ENCODE measurements at places on chromosomes 2 and 18.

- DNase-seq = no peak
These were observed 50.8 kb upstream of the RASGRP3 start for GRCh38 chr2:33425586-33426031.

GRCh38 chr18:64202210-64202836, 53.4 kb upstream of the LINC00305 start:
- DNase-seq = no peak

DNA sequence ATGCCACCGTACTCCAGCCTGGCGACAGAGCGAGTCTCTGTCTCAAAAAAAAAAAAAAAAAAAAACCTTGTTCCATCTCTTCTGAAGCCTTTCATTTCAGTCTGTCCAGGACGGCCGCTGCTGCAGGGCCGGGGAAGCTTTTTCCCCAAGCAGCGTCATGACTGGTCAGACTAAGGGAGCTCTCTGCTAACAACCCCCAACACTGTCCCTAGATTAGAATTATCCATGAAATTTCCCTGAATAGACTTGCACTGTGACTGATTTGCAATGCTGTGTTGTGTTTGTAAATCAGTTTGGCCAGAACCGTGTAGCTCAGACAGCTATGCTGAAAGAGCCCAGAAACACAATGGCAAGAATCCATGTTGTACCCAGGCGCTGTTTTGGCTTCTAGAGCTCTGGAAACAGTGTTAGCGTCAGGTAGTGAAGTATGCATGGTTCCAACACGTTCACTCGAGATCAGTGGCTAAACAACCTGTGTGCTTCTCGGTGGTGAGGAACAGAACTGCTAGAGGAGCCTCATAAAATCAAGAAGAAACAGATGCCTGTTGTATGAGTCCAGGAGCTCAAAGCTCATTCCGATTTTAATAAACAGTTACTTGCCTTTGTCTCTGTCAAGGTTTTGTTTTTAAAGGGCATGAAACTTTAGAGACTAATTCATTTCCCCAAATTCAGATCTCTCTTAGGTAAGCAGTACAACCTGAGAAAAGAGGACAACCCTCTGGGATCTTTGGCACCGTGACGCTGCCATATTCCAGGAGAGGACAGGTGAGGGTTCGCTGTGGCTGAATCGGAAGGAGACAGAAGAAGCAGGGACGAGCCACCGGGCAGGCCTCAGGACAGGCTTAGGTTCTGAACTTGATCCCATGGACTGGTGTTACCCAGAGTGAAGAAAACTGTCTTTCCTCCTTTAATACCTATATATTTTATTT, 43.5 kb downstream of the GORASP2 start:
- no peak for DNase-seq

DNA sequence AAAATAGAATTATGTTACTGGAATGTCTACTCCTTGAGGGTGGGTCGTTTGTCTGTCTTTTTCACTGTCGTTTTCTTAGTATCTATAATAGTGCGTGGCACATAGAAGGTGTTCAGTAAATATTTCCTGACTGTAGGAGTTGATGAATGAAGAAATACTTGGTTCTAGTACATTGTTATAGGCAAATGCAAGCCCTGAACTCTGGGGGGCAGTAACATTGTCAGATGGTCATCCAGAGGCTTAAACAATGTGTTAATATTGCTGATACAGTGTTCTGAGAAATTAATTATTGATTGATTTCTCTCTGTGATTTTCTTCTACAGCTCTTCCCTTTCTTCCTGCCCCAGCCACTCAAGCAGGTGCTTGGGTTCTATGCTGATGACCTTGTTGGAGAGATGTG, 24.4 kb upstream of the THOC1 start:
- DNase-seq = no peak

- peak; percentile 57 for DNase-seq
These were observed 13.1 kb downstream of the DAW1 start for GRCh38 chr2:227884511-227884947.

GRCh38 chr2:217274578-217274977, 414.7 kb upstream of the TNP1 start:
- DNase-seq = no peak

- DNase-seq = no peak
These were observed at the start of gene GPR45 for GRCh38 chr2:105241443-105241842. Gene GPR45, plus strand, starts transcription at chr2:105241743. Its CDS starts 116 bp downstream, at chr2:105241859.

DNA sequence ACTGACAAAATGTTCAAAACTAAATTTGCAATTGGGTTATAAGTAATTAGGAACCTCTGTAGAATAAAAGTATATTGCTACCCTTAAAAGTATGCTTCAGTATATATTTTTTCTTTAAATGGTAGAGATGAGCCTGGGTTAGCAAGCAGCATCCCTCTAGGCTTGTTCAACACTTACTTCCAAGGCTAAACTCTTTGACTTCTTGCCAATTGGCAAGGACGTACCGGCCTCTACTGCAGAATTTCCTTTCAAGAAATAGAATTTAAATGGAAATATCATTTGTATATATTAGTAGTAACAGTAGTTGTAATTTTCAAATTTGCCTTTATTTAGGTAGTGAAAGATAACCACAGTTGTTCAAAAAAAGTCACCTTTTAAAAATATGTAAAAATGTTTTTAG, 105.1 kb upstream of the SLC38A11 start:
- DNase-seq = no peak

- DNase-seq = peak; percentile 16
These were observed 31.4 kb upstream of the CHN1 start for GRCh38 chr2:175036582-175037018.

- DNase-seq = no peak
These were observed 21.0 kb upstream of the MCFD2 start for GRCh38 chr2:46936566-46936965.

DNA sequence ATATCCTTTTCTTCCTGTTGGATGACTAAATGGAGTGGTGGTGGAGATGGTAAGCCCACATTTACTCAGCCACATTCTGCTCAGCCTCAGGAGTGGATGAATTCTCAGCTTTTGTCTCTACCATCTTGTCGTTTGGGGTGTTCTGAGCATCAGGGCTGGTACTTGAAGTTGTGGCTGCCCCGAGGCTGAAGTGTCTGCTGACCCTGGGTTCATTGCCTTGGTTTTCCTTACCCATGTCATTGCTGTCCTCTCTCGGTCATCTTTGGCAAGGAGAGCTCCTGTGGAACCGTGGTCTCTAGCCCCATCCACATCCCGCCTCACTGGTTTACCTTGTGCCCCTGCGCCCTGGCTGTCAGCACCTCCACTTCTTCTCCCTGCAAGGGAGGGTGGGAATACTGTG, 71.9 kb downstream of the GPR39 start:
- DNase-seq = no peak

GRCh38 chr18:42850174-42851083, 265.1 kb downstream of the RIT2 start:
- no peak for DNase-seq

DNA sequence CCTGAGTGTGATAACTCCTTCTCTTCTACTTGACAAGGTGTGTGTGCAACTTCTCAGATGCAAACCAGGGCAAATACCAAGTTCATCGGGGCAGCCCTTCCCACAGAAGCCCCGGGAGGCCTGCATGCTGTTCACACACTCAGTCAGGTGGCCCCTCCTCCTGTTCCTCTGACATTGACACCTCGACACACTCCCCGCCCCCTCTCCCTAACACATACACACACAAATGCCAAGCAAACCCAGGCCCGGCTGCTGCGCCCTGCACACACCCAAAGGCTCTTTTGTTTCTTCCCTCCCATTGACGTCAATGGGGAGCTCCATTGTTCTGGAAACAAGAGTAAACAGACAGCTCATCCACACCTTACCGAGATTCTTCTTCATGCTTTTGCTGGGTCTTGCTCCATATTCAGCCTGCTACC, 1.7 kb upstream of the PER2 start:
- DNase-seq = no peak

- DNase-seq = no peak
These were observed 138.9 kb downstream of the LTBP1 start for GRCh38 chr2:33085646-33086045.

DNA sequence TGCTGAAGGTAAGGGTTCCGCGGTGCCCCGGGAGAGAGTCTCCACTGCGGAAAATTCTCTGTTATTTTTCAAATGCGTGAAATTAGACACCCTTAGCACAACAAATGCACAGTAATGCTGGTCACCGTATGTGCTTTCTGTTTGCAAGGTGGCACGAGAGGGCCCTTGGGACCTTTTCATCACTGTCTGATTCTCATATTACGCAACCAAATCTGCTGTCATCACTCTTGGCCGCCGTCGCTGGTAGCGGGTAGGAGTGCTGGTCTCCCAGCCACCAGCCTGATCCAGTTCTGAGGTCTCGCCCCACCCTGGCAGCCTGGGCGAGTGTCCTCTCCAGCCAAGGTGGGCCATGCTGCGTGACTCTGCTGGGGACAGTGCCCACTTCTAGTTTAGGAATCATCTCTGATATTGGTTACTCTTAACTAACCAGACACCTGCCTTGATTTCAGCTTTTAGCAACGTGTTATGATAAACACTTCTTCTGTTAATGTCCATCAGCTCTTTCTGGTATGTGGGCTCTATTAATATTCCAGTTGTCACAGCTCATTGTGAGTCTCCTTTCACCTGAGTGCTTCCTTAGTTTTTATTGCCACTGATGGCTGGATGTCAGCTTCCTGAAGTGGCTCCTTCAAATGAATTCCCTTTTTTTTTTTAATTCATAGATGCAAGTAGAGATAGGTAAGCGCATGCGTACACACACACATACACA, 199.4 kb downstream of the GBX2 start:
- no peak for DNase-seq

- no peak for DNase-seq
These were observed 91.0 kb downstream of the PLB1 start for GRCh38 chr2:28586867-28587266.

DNA sequence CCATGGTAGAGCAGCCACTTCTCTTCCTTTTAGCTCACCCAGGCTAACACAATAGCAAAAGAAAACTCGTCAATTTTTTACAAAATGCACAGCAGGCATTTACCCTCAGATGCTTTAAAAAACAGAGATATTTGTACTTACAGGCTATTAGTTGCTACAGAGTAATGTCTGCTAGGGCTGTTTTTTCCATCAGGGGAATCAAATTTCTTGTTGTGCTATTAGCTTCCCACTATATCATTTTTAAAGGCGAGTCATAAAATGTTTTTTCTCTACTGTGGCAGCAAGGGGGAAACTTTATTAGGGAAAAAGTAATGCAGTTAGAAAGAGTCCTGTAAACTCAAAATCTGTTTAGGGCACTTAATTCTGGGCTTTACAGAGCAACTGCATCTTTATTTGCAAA, 277.9 kb upstream of the THSD7B start:
- no peak for DNase-seq

- DNase-seq = no peak
These were observed 54.5 kb downstream of the MAP4K4 start for GRCh38 chr2:101751875-101752619.

DNA sequence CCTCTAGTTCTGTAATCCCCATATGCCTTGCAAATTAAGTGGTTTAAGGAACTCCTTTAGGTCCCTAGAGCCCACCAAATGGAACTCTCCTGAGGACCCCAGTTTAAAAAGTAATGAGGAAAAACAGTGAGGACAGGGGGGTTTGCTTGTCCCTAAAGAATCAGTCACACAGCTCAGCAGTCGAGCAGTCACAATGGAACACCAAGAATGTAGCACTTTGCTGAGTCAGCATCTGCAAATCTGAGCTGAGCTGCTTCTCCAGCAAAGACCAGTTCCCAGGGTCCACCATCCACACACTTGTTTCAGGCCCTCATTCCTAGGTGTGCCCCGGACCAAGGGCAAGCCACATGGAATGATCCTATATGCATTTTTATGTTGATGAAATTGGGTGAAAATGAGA, 46.2 kb upstream of the NEDD4L start:
- DNase-seq = no peak

DNA sequence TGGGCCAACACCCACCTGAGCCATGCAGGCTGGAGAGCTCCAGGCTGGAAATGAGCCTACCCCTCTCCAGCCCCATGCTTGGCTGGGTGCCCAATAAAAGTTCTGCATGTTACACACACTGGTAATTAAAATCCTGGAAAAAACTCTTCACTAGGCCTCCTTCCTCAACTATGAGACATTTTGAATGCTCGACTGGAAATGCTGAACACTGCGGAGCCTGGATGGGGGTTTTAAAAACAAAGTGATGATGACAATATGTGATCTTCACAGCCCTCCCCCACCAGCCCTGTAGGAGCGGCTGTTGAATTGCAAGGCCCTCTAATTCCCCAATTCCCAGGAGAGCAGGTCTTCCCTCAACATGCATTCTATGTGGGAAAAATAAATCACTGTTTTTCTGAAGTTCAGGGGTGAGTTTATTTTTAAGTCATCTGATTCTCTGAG, 179.2 kb downstream of the TTC32 start:
- no peak for DNase-seq

GRCh38 chr2:222878301-222878876, 17.6 kb downstream of the ACSL3 start:
- DNase-seq = no peak

- DNase-seq = peak; percentile 84
These were observed 73.1 kb upstream of the PXDN start for GRCh38 chr2:1817256-1818051.

DNA sequence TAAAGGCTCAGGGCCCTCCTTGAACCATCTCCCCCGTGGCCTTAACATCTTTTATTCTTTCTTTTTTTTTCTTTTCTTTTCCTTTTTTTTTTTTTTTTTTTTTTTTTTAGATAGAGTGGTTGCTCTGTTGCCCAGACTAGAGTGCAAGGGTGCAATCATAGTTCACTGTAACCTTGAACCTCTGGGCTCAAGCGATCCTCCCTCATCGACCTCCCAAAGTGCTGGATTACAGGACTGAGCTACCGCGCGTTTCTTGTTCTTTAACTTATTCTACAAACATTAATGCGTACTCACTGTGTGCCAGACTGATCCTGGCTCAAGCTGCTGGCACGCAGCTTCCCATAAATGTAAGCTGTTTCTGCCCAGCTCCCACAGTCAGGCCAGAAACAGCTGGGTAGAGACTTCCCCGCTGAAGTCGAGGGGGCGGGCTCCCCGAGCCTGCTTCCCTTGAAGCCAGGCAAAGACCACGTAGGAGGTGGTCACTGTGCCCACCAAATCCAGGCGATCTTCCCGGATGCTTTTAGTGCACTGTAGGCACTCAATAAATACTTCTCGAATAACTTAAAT, 29.2 kb upstream of the ATP6V1B1 start:
- no peak for DNase-seq

DNA sequence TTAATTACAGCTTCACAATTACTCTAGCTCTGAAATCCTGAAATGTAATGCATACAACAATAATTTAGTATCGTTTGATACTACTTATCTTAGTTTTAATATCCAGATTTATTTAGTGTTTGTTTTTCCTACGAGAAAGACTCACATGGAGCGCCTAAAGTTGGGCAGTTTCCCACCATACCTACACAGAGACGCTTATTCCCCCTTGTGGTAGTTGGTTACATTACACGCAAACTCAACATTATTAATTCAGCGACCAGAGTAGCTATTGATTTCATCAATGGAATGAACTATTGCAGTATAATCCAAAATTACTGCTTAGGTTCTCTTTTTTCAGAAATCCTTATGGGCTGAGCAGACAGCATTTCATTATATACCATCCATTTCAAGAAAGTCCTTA, 164.0 kb upstream of the REG3G start:
- DNase-seq = no peak
